Uterus (tissue), 4 donors: ENCODE measurements at places on chromosomes 4 and X. TPM values are rescaled to one million over a fixed set of nuclear protein-coding genes. Genes with fewer than 3 reads are reported as not detected.

HSFX3 gene
- total RNA-seq, result not detected

MAPK10 gene
- 144 TPM for total RNA-seq

H2BW1 gene
- not detected for total RNA-seq

DNA sequence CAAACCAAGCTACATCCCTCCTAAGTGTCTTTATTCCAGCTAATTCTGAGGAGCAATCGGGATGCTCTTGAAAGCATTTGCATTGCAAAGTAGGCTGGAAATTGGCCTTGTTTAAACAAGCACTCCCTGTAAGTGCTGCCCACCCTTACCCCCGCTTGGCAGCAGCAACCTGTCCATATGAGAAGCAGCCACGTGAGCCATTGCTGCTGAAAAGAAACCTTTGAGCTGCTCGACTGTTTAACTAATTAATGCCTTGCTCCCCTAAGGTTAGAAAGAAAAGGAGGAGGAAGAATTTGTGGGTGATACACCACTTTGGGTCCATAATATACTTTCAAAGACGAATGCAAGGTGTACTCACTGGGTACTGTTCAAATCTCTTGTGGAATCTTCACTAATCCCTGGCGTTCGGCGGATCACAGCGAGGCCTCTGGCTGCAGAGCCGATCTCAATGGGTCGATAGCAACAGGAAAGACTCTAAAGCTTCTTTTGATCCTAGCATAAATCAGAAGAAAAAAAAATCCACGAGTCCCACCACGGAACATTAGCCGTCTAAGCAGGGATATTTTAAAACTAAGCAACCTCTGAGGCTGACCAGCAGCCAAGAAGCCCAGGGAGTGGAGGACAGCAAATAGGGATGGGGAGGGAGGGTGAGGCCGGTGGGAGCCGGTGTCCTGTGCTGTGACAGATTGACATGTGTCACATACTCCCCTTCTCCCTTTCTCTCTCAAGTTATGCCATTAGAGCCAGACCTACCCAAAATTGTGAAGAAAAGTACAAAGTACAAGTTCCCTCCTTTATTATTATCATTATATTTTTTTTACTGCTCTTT, 37.2 kb upstream of the MGST2 start:
- H3K27ac ChIP-seq, result no peak overlapping the region
- H3K4me1 ChIP-seq, result no peaks in the 10 kb centered on the region
- no peak overlapping the region for H3K4me3 ChIP-seq
- no peak for DNase-seq
- H3K27me3 ChIP-seq, result no peaks in the 10 kb centered on the region
- no peaks in the 10 kb centered on the region for H3K36me3 ChIP-seq

- H3K36me3 ChIP-seq, result no peaks in the 10 kb centered on the region
- no peaks in the 10 kb centered on the region for H3K4me1 ChIP-seq
- no peak overlapping the region for H3K4me3 ChIP-seq
- no peak for DNase-seq
Observed at GRCh38 chr4:154838694-154839093, 57.6 kb downstream of the RBM46 start.

GRCh38 chr4:1337376-1337831, 9.6 kb upstream of the UVSSA start:
- no peaks in the 10 kb centered on the region for H3K4me1 ChIP-seq
- no peaks in the 10 kb centered on the region for H3K27me3 ChIP-seq
- H3K4me3 ChIP-seq, result no peak overlapping the region
- no peak overlapping the region for H3K27ac ChIP-seq

DNA sequence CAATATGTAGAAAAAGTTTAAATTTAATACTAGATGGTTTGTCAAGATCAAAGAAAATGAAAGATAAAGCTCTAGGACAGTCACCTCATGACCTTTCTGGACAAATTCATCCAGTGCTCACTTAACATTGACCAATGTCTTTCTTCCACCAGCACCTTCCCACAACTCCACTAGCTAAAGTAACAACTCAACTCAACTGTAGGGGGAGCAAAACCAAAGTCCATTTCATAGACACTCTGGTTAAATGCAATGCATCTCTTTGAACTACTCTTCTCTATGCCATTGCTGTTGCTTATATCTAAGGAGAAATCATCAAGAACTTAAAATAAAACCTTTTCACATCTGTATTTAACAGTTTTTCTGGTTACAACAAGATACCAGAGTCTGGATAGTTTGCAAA, 25.1 kb downstream of the UGT2B4 start:
- no peak for DNase-seq
- H3K4me3 ChIP-seq, result no peak overlapping the region
- H3K4me1 ChIP-seq, result no peaks in the 10 kb centered on the region

- no peak overlapping the region for H3K27ac ChIP-seq
- no peak overlapping the region for H3K4me3 ChIP-seq
- H3K4me1 ChIP-seq, result no peaks in the 10 kb centered on the region
- no peak for DNase-seq
- no peaks in the 10 kb centered on the region for H3K27me3 ChIP-seq
Observed at GRCh38 chrX:101385026-101385684, 836 bp downstream of the BTK start.
